A172 (cell line): ENCODE measurements at places on chromosomes 2 and 18.

- no peak for DNase-seq
These were observed 1.3 kb upstream of the SCYGR3 start for GRCh38 chr2:227615906-227616305.

- DNase-seq: no peak
These were observed 5.5 kb downstream of the SYT4 start for GRCh38 chr18:43271593-43272432.

- no peak for DNase-seq
These were observed 32.7 kb downstream of the SFT2D3 start for GRCh38 chr2:127733816-127734537.

GRCh38 chr2:35741556-35741955, 614.0 kb upstream of the CRIM1 start:
- peak; percentile 6 for DNase-seq

DNA sequence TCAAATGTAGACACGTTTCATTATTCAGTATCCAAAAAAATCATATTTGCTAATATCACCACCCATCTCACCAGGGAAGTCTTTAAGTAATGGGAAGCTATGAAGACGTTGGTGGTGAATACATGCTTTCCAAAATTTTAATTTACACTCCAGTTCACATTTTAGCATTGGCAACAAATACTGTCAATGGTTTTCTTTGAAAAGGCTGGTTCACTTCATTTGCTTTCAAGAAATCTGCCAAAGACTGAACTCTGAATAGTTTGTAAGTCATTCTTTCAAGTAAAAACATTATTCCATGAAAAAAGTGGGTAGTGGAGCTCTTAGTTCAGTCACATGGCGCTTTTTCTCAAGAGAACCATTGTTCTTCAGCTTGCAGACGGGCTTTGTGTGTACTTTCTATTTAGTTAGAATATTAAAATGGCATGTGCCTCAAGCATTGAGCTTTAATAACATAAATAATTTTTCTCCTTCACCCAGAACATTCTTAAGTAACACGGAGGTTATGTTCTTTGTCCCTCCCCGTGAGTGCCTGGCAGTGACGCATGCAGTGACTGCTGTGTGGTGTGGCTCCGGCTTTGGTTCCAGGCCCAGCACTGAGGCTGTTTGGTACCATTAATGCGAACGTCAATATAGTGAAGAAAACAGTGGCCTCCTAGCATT, 300.0 kb upstream of the HDAC4 start:
- no peak for DNase-seq

- no peak for DNase-seq
These were observed 288.1 kb downstream of the TMX3 start for GRCh38 chr18:68426731-68427315.

DNA sequence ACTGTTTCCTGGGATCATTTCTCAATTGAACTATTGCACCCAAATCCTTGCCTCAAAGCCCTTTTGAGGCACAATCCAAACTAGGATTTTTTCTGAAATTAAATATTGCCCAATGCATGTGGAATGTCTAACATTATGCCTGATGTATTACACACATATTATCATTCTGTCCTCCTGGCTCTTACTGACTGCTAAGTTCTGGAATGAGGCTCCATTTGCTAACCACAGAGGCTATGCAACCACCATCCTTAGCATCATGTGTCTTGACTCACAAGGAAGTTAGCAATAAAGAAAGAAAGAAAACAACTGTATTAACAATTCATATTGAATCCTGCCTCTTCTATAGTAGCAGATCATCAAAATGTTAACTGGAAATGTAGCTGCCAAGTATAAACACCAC, 1142.7 kb downstream of the CNTNAP5 start:
- DNase-seq: no peak

DNA sequence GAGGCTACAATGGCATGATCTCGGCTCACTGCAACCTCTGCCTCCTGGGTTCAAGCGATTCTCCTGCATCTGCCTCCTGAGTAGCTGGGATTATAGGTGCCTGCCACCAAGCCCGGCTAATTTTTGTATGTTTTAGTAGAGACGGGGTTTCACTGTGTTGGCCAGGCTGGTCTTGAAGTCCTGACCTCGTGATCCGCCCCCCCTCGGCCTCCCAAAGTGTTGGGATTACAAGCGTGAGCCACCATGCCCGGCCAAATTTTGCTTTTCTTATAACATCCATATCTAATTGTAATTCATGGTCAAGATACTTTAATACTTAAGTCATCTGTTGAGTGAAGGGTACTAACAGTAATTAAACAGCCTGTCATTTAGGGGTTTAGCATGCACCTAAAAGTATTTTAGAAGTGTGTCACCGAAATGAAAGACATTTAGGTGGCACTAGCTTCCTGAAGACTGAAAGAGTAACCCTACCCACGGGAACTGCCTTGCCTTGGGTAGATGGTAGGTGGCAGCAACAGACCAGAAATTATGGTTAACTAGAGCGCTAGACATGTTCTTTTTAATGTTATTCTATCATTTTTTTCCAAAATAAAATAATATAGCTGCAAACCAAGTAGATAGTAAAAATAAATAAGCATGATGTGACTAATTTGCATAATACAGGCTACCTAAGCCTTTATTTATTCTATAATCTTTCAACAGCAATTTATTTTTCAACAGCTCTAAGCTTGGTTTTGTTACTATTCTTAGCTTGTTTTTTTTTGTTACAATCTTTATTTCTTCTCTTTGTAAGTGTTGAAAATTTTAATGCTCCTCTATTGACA, 8.6 kb upstream of the ACYP2 start:
- DNase-seq: peak; percentile 71

DNA sequence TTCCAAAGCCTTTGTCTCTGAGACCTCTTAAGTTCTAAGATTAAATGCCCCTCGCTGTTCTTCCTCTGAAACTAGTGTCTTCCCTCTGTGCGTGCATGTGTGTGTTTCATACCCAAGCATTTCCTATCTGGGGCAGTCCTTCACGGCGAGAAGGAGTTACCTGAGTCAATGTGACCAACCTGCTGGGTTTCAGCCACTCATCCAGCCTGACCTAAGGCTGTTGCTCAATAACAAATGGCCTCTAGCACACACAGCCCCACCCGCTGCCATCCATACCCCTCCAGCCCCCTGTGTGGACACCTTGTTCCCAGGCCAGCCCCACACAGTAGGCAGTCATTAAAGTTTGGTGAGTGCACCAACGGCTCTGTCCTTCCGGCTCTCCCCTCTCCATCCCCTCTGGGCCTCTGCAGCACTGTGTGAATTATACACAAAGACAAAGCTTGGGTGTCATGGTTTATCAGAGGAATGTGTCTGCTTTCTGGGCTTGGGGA, 53.8 kb upstream of the FOSL2 start:
- no peak for DNase-seq

- no peak for DNase-seq
These were observed at the start of gene VAMP8 for GRCh38 chr2:85577386-85578242. VAMP8 (plus strand) TSS chr2:85577586; CDS start chr2:85577647, 61 bp downstream.

- no peak for DNase-seq
These were observed 25.5 kb upstream of the IL37 start for GRCh38 chr2:112885506-112885902.

DNA sequence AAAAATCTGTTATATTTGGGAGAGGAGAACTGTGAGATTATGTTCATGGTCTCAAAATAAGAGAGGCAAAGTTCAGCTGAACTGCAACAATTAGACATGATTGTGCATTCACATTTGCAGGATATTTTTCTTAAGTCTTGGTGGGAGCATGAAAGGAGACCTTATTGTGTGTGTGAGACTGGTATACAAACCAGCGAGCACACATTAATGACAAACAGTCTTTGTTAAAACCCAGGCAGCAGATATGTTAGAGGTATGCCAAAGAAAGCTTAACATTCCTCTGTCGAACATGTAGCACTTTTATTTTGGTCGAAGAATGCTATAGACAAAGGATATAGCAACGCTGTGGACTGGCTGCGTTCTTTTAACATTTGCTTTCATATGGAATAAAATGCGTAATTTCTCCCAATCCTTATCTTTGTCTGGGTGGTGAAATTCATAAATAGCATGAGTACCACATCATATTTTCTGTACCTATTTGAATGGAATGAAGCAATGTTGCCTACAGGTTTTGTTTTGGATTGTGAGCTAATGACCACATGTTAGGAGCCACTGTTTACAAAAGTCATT, 88.4 kb downstream of the ICOS start:
- no peak for DNase-seq

DNA sequence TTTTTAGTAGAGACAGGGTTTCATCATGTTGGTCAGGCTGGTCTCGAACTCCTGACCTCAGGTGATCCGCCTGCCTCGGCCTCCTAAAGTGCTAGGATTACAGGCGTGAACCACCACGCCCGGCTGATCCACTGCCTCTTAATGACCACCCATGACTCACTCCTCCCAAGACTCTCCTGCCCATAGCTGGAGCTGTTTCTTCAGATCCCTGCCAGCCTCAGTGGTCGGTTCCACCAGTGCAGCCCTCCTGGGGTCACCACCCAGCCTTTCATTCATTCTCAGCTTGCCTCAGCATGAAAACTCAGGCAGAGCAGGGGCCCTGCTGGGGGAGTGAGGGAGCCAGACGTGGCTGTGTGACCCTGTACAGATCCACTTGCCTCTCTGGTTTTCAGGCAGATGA, 12.5 kb downstream of the KCNIP3 start:
- DNase-seq: no peak

DNA sequence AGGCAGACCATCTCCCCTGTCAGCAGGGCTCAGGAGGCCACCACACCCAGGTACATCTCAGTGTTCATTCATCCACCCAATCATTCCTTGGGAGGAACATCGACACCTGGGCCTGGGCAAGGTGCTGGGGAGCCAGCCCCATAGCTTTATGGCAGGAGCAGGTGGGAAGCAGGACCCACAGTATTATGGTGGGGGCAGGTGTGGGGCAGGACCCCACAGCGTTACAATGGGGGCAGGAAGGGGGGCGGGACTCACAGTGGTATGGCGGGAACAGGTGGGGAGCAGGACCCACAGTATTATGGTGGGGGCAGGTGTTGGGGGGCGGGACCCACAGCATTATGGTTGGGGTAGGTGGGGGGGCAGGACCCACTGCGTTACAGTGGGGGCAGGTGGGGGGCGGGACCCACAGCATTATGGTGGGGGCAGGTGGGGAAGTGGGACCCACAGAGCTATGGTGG, 128.9 kb upstream of the HS6ST1 start:
- DNase-seq: no peak

DNA sequence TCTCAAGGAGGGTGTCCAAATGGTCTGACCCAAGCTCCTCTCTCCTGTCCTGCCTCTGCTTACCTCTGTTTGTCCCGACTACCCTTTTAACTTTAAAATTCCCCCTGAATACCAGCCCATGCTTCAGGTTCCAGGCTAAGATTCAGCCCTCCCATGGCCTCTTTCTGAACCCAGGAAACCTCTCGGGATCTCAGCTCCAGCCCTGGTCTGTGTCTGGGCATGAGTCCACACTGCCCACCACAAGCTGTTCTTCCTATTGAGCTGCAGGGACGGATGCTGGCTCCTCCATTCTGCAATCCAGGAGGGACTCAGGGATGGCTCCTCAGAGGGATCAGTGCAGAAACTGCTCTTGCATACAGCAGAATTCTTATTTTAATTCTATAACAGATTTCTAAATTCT, 78.9 kb downstream of the MYT1L start:
- no peak for DNase-seq

GRCh38 chr18:34028324-34028723, 196.4 kb downstream of the NOL4 start:
- no peak for DNase-seq

DNA sequence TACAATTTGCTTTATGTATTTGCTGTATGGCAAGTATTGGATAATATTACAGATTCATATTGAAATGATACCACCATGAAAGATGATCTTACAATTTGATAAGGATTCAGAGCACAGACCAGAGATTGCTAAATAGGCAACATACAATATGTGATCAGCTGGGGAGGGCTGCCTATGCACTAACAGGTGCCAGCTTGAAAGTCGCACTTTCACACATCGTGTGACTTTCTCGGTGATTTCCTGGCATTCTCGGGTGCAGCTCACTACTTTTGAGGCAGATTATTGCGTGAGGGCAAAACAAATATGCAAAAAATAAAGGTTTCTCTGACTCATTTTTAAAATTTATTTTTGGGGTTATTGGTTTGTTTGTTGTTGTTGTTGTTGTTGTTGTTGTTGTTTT, 36.0 kb downstream of the RBMS1 start:
- no peak for DNase-seq

DNA sequence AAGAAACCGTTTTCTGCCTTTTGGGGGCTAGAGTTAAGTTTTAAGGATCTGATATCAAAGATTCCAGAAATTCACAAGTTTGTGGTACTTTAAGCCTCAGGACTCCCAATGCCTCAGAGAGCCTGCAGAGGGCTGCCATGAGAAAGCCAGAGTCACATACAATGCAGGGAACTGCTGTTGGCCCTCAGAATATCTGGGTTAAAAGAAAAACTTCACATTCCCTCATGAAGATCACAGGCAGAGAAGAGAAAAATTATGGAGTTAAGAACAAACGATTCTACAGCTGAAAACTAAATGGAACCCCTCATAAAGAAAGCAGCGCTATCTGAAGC, 39.5 kb downstream of the HDAC4 start:
- no peak for DNase-seq

DNA sequence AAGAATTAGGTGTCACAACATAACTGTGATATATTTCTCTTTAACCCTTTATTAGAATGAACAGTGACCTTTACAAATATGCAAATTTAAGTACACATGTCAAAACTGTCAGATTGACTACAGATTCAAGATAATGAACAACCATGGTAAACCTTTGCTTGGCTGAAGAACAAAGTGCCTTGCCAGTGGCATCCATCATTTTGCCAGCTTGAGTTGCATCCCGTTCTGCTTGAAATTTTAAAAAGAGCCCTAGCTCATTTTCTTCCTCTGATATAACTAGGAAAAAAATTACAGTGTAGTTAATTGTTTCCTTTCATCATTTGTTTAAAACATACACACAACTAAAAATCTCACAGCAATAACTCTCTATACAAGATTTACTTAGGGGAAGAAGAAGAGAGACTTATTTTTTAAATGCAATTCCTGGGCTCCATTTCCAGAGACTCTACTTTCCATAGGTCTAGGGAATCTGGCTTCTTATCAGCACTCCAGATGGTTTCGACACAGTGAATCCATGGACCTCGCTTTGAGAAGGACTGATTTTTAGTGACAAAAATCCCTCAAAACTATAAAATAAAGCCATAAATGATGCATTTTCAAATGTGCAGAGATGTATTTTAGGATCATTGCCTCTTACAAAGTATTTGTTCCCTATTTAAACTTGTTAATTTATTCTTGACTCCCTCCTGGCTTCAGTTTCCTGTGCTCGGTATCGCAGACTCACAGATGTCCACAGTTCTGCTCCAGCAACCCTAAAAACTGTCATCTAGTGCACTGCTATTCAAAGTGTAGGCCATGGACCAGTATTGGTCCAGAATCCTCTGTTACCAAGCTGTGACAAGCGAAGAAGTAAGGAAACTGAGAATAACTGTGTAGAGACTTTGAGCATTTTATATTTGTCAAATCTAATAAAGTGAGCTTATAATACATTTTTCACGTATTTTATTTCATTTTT, 50.1 kb downstream of the ICA1L start:
- no peak for DNase-seq

DNA sequence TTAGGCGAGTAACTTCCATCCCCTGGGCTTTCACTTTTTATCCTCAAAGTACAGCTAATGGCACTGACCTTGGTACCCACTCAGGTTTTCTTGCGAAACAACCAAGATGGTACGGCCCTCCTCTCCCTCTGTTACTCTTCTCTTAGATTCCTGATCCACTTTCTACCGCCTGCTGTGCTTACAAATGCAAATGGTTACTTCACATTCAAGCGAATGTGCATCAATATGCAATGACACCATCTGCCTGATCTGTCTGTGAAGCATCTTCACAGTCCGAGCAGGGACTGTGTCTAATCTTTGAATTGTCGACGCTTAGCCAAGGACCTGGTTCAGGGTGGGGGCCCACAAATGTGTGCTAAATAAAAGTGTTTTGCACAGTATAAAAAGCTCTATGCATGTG, 112.2 kb downstream of the TRIB2 start:
- no peak for DNase-seq

GRCh38 chr2:53630026-53630606, 137.5 kb upstream of the CHAC2 start:
- no peak for DNase-seq
